Osteocyte (in vitro differentiated cells): ENCODE measurements at places on chromosomes 13 and 19. TPM values are rescaled to one million over a fixed set of nuclear protein-coding genes. Genes with fewer than 3 reads are reported as not detected.

DNA sequence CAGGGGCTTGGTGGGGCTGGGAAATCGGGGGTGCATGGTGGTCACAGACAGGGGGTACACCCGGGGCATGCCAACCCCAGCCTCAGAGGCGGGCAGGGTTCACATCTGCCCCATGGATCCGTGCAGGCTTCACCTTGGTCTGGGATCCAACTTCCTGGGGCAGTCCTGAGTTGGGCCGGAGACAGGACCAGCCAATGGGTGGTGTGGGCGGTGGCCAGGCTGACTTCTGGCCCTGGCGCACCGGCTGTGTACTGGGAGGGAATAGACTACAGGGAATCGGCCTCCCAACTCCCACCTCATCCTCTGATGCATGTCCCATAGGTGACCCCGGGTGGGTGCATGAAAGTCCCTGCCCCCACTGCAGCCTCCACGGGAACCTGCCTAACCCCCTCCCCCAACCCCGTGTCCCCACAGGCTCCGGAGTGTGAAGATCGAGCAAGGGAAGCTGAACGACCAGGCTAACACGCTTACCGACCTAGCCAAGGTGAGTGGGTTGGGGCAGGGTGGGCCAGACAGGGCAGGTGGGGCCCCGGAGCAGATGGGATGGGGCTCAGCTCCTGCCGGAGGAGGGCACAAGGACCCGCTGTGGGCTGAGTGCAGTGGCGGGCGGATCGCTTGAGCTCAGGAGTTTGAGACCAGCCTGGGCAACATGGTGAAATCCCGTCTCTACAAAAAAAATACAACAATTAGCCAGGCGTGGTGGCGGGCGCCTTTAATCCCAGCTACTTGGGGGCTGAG is 14.7 kb upstream of the ARRDC2 start:
- no peak for DNase-seq

DNA sequence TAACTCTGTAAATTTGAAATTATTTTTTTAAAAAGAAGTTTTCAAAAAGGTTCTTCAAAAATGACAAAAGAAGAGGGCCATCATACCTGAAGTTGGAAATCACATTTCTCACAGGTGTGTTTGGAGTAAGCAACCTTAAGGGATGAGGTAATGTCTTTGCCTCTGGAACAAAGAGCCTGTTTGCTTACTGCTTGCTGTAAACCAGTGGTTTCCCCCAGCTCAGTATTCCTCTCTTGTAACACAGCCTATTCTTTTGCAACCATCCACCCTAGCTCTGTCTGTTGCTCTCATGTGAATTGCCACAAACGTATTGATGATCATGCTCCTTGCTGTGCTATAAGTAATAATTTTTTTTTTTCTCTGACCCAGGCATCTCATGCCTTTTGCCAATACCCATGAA is 38.1 kb downstream of the UCHL3 start:
- no peak for DNase-seq

The KCNC3 gene
- total RNA-seq = 1.1 and 1.2 TPM in 2 replicates

DNA sequence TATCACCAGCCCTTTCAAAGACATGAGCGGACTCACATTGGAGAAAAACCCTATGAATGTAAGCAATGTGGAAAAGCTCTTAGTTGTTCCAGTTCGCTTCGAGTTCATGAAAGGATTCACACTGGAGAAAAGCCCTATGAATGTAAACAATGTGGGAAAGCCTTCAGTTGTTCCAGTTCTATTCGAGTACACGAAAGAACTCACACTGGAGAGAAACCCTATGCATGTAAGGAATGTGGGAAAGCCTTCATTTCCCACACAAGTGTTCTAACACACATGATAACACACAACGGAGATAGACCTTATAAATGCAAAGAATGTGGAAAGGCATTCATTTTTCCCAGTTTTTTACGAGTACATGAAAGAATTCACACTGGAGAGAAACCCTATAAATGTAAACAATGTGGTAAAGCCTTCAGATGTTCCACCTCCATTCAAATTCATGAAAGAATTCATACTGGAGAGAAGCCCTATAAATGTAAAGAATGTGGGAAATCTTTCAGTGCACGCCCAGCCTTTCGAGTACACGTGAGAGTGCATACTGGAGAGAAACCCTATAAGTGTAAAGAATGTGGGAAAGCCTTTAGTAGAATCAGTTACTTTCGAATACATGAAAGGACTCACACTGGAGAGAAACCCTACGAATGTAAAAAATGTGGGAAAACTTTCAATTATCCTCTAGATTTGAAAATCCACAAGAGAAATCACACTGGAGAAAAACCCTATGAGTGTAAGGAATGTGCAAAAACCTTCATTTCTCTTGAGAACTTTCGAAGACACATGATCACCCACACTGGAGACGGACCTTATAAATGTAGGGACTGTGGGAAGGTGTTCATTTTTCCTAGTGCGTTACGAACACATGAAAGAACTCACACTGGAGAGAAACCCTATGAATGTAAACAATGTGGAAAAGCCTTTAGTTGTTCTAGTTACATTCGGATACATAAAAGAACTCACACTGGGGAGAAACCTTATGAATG is 17.6 kb downstream of the ZNF791 start:
- no peak for DNase-seq

DNA sequence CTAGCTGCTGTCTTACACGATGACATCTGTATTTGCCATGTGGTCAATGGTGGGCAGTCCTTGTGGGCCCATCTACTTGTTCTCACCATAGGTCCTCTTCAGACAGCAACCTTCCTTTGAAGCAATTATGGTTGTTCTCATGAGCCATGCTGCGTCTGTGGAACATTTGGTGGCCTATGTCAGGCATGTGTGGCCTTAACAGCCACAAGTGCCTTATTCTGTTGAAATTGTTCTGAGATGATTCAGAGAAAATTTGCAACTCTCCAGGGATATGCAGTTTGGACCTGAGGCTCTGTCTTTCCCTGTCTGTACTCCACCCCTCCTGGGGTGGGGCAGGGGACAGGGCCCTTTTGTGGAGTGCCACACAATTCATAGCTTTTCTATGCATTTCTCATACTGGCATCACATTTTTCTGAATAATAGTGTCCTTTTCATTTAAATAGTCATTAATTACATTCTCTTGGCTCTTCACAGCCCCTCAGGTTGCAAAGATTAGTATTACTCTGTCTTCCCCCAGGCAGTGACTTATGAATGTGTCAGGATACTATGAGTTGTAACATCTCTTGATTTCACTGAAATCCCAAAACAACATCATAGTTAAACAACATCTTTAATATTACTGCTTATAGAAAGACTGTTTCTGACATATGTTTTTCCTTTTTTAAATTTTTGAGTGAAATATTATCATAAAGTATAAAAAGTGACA is 102.1 kb downstream of the ITGBL1 start:
- DNase-seq = no peak

The TYROBP gene
- not detected in 2 replicates for total RNA-seq

The UCHL3 gene
- total RNA-seq = 19.1 and 20.6 TPM in 2 replicates

GRCh38 chr19:21128901-21129698 is 12.7 kb upstream of the ZNF431 start:
- no peak for DNase-seq
